Activated CD8-positive, alpha-beta memory T cell treated with anti-CD3 and anti-CD28 coated beads, Interleukin-2, amount 50 U/mL, for 48 hours (primary cell): ENCODE measurements at places on chromosomes 4 and X.
A peak's percentile ranks its signal among the peaks of the same experiment; 100 is the strongest.

- DNase-seq = no peak
Observed at GRCh38 chr4:62618042-62618441, 1417.9 kb downstream of the ADGRL3 start.

DNA sequence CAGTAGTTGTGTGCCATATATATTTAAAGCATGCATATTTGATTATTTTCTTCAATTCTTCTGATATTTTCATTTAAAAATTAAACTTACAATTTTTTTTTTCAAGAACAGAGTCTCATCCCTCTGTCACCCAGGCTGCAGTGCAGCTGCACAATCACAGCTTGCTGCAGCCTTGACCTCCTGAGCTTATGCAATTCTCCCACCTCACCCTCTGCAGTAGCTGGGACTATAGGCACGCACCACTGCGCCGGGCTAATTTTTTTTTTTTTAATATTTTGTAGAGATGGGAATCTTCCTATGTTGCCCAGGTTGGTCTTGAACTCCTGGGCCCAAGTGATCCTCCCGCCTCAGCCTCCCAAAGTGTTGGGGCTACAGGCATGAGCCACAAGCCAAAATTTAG lies 5.8 kb upstream of the DCLK2 start:
- DNase-seq = no peak

- DNase-seq = no peak
Observed at GRCh38 chrX:17601441-17602200, 135.7 kb upstream of the SCML1 start.

DNA sequence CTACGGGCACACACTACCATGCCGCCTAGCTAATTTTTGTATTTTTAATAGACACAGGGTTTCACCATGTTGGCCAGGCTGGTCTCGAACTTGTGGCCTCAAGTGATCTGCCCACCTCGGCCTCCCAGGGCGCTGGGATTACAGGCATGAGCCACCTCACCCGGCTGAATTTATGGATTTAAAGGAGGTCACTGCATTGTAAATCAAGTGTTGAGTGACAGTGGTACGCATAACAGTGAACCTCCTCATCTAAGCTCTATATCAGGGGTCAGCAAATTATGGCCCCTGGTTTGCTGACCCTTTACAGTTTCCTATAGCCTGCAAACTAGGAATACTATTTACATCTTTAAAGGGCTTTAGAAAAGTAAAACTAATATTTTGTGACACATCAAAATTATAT lies 2.6 kb upstream of the UXT start:
- no peak for DNase-seq

DNA sequence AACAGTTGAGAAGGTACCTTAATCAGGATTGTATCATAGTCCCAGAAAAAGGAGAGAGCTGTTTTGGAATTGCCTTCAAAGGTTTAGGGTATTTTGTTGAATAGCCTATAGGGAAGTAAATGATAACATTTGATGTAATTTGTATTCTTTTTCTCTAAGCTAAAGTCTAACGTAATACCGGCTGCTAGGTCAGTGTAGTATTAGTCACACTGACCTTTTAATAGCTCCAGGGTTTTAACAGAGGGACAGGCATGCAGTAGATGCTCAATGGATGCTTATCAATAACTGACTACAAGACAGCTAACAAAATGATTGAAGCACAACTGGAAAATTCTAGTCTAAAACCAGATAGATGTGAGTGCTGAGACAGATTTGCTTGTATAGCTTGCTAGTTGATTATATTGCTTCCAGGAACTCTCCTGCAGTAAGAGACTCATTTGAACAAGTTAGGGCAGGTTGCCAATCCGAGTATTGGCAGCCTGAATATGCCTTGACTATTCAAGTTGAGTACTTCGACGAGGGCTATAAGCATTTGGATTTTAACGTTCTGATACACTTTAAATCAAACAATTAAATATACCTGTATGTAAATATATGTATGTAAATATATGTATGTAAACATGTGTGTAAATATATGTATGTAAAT lies 16.5 kb upstream of the PNPLA4 start:
- DNase-seq = no peak

DNA sequence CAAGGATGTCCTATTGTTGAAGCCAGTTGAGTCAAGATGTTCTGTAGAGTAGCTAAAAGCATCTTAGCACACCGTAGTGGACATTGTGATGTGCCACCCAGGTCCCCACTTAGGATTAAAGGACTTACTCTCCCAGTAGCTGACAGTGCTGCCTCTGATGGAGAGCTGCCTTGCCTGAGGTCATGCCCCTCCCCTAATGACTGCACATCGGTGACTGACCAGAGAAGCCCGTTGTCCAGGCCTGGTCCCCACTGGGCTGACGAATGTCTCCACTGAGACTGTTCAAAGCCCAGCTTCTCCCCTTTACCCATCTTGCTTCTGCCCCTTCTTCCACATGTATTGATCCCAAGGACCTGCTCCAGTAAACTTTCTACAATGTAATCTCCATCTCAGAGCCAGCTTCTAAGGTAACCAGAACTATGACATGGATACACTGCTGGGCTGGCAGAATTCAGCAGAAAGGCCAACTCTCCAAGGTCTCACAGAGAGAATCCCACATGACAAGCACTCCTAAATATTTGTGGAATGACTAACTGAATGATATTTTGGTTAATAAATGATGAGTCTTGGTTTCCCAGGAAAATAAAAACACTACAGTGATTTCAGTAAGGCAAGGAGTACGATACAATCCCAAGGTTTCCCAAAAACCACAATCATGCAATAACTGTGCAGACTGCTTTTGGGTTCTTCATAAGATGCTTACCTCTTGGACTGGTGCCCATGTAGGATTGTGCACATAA lies 82.4 kb upstream of the TMEM150C start:
- no peak for DNase-seq

DNA sequence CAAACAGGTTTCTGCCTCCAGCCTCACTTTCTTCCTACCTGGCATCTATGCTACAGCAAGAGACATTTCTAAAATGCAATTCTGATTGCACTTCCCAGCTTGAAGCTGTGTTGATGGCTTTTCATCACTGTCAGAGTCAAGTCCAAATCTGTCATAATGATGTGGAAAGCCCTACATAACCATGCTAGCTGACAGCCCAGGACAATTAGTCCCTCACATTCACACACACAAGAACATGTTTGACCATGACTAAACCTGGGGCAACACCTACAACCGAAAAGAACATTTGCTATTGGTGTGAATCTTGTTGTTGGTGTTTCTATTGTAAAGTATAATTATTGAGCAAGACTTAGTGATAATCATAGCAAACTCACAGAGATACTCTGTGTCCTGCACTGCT lies 58.2 kb downstream of the PPM1K start:
- DNase-seq = no peak

DNA sequence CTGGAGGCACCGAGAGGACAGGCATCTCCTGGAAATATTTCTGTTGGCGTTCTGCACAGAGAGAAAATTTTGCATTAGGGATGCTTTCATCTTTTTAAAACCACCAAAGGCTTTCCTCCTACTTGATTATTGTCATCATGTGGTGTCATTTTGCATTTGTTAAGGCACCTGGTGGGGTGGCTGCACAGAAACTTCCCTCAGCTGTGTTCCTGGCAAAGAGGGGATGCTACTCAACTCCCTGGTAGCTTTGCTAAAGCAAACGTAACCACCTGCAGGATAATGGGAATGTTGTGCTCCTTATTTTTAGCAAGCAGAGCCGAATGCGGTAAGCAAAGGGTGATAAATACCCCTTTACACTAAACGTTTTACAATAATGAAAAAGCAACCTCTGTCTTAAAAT lies 229.8 kb downstream of the STIM2 start:
- DNase-seq = no peak

DNA sequence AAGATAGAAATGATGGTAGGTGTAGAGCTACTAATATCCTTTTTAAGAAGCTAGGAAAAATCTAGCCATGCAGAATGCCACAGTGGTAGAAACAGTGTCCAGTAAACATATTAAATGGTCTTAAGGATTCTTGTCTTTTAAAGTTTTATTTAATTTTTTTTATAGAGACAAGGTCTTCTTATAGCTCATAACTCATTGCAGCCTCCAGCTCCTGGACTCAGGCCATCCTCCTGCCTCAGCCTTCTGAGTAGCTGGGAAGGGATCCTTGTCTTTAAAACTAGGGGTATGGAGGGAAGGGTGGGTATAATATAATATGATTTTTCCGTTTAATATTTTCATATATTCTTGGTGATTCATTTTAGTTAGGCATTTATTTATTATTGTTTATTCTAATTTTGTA lies 3.8 kb downstream of the TMEM165 start:
- no peak for DNase-seq

GRCh38 chr4:181848357-181848756 lies 394.8 kb upstream of the TENM3 start:
- no peak for DNase-seq

- no peak for DNase-seq
Observed at GRCh38 chrX:31036895-31037294, 34.9 kb downstream of the FTHL17 start.

DNA sequence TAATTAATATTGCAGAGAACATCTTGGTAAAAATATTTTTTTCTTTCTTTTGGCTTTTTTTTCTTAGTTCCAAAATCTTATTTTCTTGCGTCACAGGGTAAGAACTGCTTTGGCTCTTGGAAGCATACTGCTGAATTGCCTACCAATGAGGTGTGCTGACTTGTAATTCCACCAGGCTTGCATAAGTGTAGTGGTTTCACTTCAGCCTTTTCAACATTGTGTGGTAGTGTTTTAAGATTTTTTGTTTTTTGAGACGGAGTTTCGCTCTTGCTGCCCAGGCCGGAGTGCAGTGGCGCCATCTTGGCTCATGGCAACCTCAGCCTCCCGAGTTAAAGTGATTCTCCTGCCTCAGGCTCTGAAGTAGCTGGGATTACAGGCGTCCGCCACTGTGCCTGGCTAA lies 42.4 kb downstream of the N4BP2 start:
- DNase-seq = no peak

- DNase-seq = no peak
Observed at GRCh38 chrX:139844884-139845283, 88.0 kb downstream of the ATP11C start.

GRCh38 chr4:105923497-105924238 lies 28.4 kb downstream of the NPNT start:
- no peak for DNase-seq

DNA sequence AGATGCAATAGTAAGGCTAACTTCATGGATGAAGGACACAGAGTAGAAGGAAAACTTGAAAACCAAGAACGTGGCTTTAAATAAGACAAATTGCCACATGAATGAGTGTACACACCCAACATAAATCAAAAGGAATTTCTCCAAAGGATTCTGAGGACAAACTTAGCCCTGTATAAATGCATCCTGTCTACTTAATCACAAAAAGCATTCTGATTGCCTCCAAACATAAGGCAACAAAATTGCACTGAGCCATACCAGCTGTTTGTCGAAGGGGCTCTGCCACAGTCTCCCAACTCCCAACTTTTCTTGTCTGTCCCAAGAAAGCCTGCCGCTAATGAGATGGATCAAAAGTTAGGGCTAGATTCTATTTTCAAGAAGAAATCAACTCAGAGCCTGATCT lies 194.3 kb downstream of the SOWAHB start:
- no peak for DNase-seq

DNA sequence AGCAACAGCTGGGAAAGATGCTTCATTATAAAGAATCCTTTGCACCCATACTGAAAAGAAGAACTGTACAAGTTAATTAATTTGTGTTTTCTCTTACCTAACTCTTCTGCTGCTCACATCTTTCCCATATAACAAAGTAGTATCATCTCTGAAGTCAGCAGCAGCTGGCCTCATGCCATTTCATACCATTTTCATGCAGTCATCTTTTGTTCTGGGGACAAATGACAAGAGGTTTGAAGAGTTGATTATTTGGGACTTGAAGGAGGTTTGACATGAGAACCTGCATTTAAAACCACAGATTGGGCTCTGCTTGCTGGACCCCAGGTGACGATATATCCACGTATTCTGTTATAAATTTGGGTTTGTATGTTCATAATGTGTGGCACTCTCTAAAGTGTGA lies 430.3 kb downstream of the SPRY1 start:
- no peak for DNase-seq

DNA sequence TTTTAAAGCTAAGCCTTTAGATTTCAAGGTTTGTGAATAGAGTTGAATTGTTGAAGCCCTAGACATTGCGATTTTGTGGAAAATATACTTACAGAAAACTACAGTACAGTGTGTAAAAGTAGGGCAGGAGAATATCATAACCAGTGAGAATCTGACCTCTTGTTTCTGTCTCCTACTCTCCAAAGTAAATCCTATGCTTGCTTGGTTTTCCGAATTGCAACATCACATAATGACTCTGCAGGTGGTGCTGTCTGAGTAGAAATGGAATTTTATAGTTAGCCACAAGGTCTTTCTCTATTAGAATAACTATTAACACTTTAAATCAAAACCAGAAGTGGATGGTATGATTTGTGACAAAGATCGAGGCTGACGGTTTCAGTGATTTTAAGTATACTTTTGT lies 505.6 kb downstream of the RAPGEF2 start:
- no peak for DNase-seq

GRCh38 chr4:63170923-63171322 lies 1238.3 kb downstream of the TECRL start:
- DNase-seq = no peak

- DNase-seq = no peak
Observed at GRCh38 chr4:187685247-187685646, 310.3 kb upstream of the ZFP42 start.

- DNase-seq = peak; percentile 57
Observed at GRCh38 chr4:154491341-154492271, at the start of gene DCHS2. Gene DCHS2 (minus strand): TSS chr4:154491799. CDS start chr4:154491355, 444 bp downstream.

DNA sequence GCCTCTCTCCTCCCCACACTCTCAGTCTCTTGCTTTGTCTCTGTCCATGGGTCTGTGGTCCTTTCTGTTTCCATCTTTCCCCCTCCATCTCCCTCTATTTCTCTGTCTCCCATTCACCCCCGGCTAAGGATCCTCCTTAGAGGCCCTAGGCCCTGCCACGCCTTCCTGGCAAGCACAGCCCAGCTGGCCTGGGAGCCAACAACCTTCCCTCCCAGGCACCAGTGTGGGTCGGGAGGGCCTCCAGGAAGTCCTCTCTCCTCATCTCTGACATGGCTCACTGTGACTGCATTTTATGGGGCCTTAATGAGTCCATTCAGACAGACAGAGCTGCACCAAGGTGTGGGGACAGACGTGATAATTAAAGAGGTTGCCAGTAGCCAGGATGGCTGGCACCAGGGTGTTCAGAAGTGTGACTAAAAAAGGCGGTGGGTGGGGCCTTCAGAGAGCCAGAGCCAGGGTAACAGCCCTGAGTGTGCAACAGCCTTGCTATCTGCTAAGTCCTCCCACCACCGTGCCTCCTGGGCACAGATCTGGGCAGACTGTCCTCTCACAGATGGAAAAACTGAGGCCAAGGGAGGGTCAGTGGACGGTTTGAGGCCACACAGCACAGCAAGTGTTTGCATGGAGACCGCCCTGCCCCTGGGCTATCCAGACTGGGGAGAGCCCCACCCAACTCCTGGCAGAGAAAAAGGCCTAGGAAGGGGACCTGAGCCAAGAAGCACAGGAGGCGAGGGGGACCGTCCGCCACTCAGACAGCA lies 31.5 kb downstream of the BLOC1S4 start:
- DNase-seq = no peak

GRCh38 chr4:174009686-174010451 lies 273.6 kb downstream of the FBXO8 start:
- no peak for DNase-seq

GRCh38 chrX:112734290-112734689 lies 54.6 kb upstream of the LHFPL1 start:
- no peak for DNase-seq

GRCh38 chr4:16026160-16026761 lies 57.6 kb downstream of the PROM1 start:
- no peak for DNase-seq

- DNase-seq = no peak
Observed at GRCh38 chr4:127782025-127782274, 172 bp upstream of the HSPA4L start.

GRCh38 chrX:155864655-155865054 lies 16.5 kb upstream of the VAMP7 start:
- DNase-seq = no peak

GRCh38 chr4:3479358-3480101 lies 16.4 kb downstream of the DOK7 start:
- no peak for DNase-seq
